ENCODE measurements at places on chromosomes 13 and 19. TPM values are rescaled to one million over a fixed set of nuclear protein-coding genes. Genes with fewer than 3 reads are reported as not detected.

The ZNF541 gene
- polyA plus RNA-seq = not detected

The NDUFS7 gene
- 41.5 TPM for polyA plus RNA-seq

The OSCAR gene
- polyA plus RNA-seq = not detected

The LILRB4 gene
- not detected for polyA plus RNA-seq

The RFX1 gene
- polyA plus RNA-seq = 0.52 TPM

The GRIN2D gene
- not detected for polyA plus RNA-seq

The SMIM17 gene
- polyA plus RNA-seq = 3.7 TPM

The AKAP11 gene
- polyA plus RNA-seq = 34.7 TPM

The FFAR1 gene
- polyA plus RNA-seq = not detected

The PSG4 gene
- polyA plus RNA-seq = not detected

The PTGER1 gene
- not detected for polyA plus RNA-seq

The KMT2B gene
- 1.0 TPM for polyA plus RNA-seq

The EVI5L gene
- 1.0 TPM for polyA plus RNA-seq

The KLF1 gene
- polyA plus RNA-seq = not detected

The MISP3 gene
- polyA plus RNA-seq = 6.2 TPM

The TEX26 gene
- polyA plus RNA-seq = 0.70 TPM

The MUC16 gene
- polyA plus RNA-seq = 0.15 TPM

The GPALPP1 gene
- polyA plus RNA-seq = 16.6 TPM

The DLL3 gene
- polyA plus RNA-seq = 2.1 TPM

The MRPL4 gene
- 13.8 TPM for polyA plus RNA-seq

The TNFAIP8L1 gene
- polyA plus RNA-seq = 1.5 TPM

The CGB8 gene
- not detected for polyA plus RNA-seq

The DACH1 gene
- 62.9 TPM for polyA plus RNA-seq

The ADGRE3 gene
- not detected for polyA plus RNA-seq

The PGLYRP2 gene
- polyA plus RNA-seq = not detected

The C19orf33 gene
- not detected for polyA plus RNA-seq

The LAIR1 gene
- not detected for polyA plus RNA-seq

The ZNF776 gene
- polyA plus RNA-seq = 2.5 TPM

The ITGBL1 gene
- not detected for polyA plus RNA-seq

Measured in Purkinje cell (primary cell).